ENCODE measurements at places on chromosomes 1 and 21.
A peak's percentile ranks its signal among the peaks of the same experiment; 100 is the strongest.

GRCh38 chr21:14567331-14568279, 21.5 kb upstream of the SAMSN1 start:
- DNase-seq, result no peak

DNA sequence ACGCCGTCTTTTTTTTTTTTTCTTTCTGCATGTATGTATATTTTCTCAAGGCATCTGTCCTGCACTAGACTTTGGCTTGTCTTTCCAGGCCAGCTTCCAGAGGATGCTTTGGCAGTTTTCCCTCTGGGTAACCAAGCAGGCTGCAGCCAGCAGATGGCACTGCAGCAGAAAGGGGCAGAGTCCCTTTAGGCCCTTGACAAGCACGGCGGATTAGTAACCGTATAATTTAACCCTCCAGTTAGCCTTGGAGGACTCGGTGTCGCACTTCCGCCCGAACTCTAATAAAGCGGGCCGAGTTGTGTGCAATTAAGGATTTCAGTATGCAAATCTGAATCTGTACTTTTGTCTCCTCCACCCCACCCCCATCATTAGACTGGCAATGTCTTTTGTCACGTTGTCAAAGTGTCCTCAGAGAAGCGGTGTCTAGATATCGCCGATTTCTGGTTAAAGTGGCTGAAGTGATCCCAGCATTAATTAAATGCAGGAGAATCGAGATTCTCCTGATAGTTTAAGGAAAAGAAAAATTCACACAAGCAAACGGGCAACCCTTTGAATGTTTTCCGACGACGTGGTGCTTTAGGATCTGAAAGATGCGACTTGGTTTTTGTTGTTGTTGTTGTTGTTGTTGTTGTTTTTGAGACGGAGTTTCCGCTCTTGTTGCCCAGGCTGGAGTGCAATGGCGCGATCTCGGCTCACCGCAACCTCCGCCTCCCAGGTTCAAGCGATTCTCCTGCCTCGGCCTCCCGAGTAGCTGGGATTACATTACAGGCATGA, 1.1 kb upstream of the TMEM167B start:
- peak; percentile 94 for DNase-seq

- no peak for DNase-seq
These were observed 14.3 kb upstream of the NTMT2 start for GRCh38 chr1:170131450-170131849.

DNA sequence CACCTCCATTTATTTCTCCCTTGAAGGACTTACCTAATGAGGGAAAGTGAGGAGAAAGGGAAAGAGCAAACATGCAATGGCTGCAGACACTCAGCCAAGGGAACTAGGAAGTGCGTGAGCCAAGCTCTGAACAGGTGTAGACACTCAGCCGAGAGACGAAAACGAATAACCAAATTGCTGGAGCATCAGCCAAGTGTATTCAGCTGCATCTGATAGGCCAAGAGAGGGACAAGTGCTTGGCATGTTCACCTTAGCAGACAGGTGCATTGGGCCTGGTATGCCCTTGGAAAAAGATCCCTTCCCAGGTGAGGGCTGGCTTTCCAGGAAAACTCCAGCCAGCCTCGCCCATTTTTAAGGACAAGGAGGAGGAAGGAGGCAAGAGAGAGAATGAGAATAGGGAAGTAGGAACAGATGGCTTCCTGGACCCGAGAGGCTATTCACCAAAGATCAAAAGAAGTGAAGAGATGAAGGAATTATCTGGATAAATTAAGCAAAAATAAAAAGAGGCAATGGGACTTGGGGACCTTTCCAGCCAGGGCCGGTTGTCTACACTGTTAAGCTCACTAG, 184.7 kb downstream of the TOMM20 start:
- no peak for DNase-seq

DNA sequence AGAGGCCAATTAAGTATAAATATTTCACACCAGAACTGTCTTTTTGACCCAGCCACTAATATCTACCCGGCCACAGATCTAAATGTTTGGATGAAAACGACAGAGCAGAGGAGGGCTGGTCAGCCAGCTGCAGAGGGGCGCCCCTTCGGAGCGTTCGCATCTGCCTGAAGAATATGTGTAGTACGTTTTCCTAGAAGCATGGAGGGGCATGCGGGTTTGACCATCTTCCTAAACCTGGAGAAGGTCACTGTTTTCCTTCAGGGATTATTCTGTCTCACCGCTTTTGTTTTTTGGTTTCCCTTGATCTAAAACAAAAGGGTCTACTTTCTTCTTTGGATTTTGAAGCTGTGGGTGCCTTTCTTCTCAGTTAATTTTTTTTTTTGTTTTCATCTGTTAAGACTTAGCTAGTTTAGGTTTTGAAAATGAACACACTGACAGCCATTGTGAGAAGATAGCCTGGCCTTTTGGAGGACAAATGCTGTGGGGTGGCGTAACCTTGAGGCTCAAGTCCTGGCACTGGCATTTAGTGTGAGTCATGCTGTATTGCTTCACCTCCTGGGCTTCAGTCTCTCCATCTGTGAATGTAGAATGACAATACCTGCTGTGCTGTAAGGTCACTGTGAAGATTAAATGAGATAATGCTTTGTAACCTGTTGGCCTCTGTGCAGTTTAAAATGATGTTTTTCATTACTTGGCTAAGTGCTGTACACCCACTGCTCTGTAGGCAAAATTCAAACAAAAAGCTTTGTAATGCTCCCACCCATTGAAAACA, 74.1 kb upstream of the IRF2BP2 start:
- DNase-seq, result peak; percentile 78

DNA sequence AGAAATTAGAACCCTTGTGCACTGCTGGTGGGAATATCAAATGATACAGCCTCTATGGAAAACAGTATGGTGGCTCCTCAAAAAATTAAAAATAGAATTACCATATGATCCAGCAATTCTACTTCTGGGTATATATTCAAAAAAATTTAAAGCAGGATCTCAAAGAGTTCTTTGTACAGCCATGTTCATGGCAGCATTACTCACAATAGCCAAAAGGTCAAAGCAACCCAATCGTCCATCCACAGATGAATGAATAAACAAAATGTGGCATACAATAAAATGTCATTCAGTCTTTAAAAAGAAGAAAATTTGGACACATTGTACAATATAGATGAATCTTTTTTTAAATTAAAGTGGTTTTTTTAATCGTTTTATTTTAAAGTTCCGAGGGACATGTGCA, 36.3 kb upstream of the ERG start:
- DNase-seq, result no peak

DNA sequence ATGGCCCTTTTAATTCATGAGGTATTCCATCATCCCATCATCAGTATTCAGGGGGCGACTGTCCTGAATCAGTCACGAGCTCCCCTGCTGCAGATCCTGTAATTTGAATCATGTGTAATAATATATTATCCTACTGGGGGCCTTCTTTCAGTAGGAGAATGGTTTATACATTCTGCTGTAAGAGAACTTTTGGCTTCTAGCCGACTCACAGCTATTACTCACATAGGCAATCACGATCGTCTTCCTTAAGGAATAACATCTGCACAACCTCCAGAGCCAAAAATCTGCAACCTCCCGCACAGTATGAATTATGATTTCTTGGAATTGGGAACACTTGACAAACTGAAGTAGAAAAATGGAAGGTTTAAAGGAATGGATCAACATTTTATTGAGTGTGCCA, 343.0 kb downstream of the USP25 start:
- no peak for DNase-seq

- no peak for DNase-seq
These were observed 35.7 kb downstream of the TOR1AIP1 start for GRCh38 chr1:179917601-179918429.

DNA sequence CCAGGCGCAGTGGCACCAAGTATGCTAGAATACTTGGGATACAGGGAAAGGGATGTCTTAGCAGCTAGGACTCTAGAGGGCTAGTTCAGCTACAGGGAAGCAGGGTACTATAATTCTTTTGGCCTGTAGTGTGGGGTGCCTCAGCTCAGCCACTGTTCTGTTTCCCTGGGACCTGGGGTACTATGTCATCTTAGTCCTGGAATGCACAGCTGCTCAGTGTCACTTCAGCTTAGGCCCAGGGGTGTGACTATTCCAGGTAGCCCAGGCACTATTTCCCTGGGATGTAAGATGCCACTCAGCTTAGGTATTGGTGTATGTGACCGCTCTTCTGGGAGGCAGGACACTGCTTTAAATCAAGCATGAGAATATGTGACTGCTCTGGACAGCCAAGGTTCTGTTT, 34.1 kb downstream of the RGSL1 start:
- DNase-seq, result no peak

GRCh38 chr1:234989019-234989418, 139.6 kb downstream of the TOMM20 start:
- no peak for DNase-seq

DNA sequence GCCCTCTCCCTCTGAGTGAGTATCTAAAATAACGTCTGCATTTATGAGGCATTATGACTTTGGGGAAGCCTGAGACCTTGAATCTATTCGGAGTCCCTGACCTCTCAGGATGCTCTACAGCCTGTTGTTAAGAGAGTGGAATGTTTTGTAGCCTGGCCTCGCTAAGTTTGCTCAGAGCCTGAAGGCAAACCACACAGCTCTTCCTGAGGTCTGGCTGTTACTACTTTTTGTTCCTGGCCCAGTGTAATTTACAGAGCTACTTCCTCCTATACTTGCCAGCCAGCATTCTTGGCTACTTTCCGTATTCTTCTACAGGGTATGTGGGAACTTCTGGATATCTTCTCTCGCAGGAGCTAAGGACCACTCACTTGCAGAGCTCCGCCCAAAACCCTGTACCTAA, 3.6 kb upstream of the ZMYM4 start:
- peak; percentile 94 for DNase-seq

DNA sequence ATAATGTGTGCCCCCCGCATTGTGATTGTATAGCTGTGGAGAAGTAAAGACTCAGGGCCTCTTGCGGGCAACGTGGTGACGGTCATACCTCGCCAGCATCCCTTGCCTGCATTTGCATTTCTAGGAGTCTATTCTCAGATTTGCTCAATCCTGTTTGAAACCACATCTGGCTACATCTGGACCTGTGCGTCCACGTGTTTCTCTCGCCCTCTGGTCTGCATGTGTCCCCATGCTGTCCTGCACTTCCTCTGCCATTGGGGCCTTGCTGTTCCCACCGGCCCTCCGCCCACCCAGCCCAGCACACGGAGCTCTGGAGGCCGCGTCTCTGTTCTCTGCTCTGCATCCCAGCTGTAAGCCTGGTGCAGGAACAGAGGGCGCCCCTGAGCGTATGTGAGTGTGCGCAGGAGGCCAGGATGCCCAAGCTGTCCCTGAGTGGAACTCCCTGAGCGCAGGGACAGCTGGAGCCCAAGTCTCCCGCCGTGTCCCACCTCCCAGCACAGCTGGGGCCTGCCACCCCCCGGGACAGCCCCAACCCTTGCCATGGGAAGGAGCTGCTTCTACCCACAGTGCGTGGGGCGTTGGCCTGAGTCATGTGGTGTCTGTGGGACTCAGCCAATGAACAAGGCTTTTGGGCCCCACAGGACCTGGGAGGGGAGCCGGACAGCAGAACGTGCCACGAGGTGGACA, 1.6 kb downstream of the KRTAP10-2 start:
- DNase-seq, result no peak

- DNase-seq, result no peak
These were observed 9.5 kb downstream of the PLXNA2 start for GRCh38 chr1:208234721-208235120.

DNA sequence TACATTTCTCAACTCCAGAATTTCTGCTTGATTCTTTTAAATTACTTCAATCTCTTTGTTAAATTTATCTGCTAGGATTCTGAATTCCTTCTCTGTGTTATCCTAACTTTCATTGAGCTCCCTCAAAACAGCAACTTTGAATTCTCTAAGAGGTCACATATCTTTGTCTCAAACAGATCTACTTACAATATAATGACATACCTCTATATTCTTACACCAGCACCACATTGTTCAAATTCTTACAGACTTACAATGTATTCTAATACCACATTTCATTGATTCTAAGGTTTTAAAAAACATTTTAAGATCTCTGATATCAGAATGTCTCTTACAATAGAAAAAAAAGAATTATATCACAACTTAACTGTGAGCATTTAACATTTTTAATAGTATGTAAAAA, 77.4 kb downstream of the DIRAS3 start:
- DNase-seq, result no peak

GRCh38 chr1:41435570-41436178, 48.8 kb downstream of the EDN2 start:
- peak; percentile 100 for DNase-seq

DNA sequence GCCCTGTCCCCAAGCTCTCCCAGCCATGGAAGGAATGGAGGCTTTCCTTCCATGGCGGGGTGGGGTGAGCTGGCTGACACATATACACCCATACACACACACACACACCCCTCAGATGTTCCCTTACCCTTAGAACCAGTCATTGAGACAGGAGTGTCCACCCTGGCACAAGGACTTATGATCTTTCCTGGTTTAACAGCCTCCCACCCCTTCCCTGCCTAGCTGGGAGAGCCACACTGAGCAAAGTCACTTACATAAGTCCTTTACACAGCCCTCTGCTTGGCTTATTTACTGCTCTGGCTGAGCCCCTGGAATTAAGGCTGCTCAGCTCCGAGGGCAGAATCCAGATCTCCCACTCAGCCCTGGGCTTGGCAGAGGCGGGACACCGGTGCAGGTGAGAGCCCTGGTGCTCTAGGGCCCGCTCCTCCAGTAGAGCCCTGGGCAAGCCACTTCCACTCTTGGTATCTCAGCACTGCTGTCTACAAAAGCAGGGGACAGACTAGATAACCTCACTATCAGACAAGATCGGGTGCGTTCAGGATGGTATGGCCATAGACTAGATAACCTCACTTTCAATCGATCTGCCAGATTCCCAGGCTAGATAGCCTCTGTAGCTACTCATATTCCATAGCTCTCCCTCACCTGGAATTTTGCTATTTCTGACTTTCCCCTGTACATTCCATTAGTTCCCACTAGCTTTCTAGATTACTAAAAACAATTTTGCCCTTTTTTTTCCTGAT, 16.7 kb downstream of the SLC6A9 start:
- DNase-seq, result no peak

DNA sequence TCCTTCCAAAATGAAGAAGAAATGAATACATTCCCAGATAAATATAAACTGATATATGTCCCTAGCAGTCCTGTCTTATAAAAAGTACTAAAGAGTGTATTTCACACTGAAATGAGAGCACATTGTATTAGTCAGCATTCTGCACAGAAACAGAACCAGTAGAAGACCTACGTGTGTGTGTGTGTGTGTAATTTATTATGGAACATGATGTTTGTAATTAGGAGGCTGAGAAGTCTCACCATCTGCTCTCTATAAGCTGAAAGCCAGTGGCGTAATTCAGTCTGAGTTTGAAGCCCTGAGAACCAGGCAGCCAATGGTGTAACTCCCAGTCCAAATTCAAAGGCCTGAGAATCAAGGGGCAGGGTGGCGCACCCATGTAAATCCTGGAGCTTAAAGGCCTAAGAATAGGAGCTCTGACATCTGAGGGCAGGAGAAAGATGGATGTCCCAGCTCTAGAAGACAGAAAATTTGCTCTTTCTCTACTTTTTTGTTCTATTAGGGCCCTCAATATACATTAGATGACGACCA, 146.5 kb upstream of the LYPLAL1 start:
- no peak for DNase-seq
